ENCODE measurements at places on chromosomes 7 and 10.

DNA sequence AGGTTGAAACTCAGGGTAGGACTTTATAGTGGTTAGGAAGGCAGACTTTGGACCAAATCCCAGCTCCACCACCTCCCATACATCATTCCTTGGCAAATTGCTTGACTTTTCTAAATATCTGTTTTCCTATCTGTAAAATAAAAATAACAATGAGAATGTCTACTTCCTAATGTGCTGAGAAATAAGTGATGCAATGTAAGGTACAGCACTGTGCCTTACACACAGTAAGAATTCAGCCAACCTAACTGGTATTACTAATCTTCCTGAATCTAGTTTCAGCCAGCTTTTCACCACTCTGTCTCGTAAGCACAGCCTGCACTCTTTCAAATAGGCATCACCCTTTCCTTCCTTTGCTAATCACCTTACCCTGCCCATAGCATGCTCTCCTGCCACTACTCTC lies 9.7 kb downstream of the PRLHR start:
- no peak for DNase-seq

DNA sequence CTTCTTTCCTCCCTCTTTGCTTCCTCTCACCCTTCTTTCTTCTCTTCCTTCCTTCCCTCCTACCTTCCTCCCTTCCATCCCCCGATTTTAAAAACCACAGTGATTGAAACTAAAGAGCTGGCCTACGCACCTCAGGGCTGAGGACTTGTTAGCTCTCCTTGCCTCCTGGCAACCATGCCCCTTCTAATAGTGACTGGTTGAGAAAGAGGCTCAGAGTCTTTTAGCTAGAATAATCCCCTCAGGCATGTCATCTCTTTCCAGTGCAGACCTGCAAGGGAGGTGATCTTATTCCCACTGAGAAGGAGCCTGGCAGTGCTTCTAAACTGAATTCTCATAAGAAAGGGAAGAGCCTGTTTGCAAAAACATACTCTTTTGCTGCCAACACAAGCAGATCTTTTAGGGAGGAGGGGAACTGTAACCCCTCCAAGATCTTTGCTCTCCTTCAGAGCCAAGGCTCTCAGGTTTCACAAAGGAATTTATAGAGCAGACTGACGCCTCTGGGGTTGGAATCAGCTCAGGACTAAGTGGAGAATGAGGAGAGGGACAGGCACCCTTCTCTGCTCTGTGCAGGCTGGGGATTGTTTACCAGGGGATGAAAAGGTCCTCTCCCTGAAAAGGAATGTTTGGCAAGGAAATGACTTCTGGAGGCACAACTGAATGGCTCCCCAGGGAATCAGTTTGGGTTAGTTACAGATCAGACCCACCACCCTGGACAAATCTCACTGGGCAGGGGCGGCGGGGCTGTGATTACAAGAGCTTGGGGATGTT lies 9.4 kb upstream of the ANKRD1 start:
- DNase-seq = no peak

GRCh38 chr7:7304705-7305450 lies 122.5 kb downstream of the C1GALT1 start:
- DNase-seq = no peak

GRCh38 chr10:130971123-130971435 lies 340.4 kb downstream of the TCERG1L start:
- DNase-seq = no peak

- DNase-seq = no peak
Observed at GRCh38 chr7:79880312-79880711, 254.3 kb upstream of the GNAI1 start.
